B cell (primary cell): ENCODE measurements at places on chromosomes 11 and 22. TPM values are rescaled to one million over a fixed set of nuclear protein-coding genes. Genes with fewer than 3 reads are reported as not detected.

Gene PARVG
- 247 and 271 TPM in 2 replicates for total RNA-seq

DNA sequence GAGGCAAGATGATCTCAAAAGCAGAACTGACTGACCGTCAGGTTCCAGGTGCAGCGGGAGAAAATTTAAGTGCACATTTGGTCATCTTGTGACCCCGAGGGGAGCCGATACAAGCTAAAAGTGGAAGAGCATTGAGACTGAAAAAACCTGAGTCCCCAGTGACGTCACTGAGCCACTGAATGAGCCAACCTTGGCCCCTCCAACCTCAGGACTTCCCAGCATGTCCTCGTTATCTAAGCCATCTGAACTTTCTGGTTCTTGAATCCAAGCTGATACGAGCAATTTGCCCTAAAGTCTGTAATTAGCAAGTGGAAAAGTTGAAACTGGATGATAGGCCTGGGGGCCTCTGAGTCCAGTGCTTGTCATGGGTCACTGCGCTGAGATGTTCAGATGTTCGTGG is 51.1 kb upstream of the ISX start:
- no peak for DNase-seq

DNA sequence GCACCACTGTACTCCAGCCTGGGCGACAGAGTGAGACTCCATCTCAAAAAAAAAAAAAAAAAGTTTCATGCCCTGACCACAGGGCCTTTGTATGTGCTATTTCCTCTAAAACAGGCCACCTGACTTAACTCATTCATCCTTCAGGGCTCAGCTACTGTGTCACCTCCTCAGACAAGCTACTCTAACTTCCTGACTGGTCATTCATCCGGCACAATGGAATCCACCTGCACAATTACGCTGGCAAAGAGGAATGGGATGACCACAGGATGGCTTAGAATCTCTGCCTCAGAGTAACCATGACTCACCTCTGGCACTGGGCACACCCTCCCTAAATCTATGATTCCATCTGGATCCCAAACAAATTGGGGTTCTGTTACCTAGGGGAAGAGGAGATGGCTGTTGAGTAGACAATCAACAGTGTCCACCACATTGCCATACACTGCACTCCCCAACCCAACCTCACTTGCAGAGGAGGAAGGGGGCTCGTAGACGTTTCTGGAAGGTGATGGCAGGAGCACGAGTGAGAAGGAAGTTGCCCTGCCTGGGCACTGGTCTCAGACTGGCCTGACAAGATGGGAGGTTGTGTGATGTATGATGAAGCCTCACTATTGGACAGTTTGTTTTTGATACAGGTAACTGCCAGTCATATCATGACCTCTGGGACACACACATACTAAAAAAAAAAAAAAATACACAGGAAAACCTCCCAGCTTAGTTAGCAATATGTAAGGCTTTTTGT is 22.8 kb upstream of the HMOX1 start:
- no peak for DNase-seq

- no peak for DNase-seq
These were observed 25.4 kb downstream of the SIK3 start for GRCh38 chr11:117072517-117073461.
